ENCODE measurements at places on chromosomes 16 and 17.

DNA sequence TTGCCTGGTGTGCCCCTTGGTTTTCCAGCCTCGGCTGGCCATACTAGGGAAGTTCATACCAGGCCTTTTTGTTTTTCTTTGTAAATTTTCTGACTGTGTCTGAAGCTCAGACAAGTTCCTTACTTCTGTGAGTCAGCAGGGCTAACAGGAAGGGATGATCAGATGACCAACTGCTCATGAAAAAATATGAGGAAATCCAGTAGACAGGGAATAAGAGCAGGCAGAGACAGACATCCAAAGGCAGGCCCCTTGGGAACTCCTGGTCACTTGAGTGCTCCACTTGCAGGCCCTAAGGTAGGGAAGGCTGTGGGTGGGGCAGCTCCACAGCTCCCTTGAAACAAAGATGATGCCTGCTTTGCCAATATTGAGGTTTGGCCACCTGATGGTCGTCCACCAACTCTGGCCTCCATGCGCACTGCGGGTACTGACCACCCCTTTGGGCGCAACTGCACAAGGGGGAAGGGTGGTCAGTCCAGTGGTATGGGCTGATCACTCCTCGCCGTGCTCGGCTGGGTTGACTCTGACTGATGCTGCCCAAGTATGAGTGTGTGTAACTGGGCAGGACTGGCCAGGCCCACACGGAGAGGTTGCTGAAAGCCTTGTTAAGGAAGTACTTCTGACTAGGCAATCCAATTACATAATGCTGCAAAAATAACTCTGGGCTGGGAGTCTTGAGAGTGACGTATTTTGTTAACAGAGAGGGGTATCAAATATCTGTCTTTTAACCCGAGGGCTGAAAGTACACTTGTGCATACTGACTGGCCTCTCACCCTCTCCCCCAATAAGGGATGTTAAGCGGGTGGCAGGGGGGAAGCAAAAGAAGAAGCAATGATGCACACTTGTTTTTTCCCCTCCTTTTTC lies 20.8 kb upstream of the ZFHX3 start:
- DNase-seq = no peak

DNA sequence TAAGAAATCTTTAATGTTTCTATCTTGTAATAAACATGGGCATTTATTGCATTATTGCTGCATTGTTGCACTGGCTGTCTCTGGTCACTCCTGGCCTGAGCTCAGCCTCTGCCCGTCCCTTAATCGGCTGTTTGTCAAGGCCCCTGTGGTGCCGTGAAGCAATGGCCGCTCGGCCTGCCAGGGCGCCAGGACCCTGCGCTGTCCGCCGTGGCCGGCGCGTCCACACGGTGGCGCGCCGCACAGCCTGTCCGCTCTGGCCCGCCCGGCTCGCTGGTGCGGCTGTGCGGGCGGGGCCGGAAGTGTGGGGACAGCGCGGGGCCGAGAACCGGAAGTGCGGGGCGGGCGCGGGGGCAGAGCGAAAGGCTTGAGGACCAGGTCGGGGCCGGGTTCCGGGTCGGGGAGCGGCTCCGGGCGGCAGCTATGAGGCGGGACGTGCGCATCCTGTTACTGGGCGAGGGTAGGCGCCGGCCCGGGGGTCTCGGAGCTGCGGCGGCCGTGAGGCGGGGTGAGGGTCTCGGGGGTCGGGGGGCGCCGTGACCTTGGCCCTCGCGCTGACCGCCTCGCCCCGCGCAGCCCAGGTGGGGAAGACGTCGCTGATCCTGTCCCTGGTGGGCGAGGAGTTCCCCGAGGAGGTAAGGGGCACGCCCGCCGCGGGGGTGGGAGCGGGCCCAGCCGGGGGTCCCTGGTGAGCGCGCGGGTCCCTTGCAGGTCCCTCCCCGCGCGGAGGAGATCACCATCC lies at the start of gene RHOT2:
RHOT2 (plus strand) TSS at position 353 of the 739 bp plus-strand sequence; CDS start at position 421, 68 bp downstream.
- DNase-seq = peak; percentile 97

- DNase-seq = peak; percentile 62
Measured at GRCh38 chr16:87463722-87464690, 28.8 kb downstream of the ZCCHC14 start.

DNA sequence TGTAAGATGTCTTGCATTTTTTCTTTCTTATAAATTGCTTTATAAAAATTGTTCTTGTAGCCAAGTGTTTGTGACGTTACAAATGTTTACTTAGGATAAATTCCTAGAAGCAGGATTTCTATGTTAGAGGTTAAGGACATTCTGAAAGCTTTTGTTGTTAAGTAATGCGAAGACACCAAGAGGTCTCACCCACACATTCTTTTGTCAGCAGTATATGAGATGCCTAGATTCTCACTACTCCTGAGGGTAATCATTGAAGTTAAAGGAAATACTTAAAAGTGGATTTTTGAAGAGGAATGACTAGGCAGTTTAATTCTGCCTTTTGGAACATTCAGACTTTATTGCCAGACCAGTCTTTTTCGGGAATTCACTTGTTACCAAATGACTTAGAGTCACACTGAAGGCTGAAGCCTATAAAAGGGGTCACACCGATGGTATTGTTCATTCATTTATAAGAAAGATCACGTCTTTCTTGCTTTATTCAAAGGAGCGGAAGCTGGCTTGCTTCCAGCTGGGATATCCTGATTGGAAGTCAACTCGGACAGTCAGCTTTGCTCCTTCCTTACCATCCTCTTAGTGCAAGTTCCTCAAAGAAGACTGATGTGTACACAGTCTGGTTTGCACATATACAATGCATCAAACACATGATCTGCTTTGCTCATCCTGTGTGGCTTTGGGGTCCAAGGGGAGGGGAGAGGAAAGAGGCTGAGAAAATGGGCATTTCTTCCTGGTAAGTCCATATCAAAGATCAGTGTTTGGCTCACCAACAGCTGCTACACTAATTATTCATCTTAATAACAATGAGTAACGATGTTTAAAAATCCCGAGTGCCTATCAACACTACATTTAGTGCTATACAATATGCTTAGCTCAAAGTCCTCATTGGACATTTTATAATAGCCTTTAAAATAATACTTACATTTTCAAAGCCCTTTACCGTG lies 160.0 kb downstream of the MAP2K6 start:
- no peak for DNase-seq

- no peak for DNase-seq
Measured at GRCh38 chr17:72861811-72862210, 230.7 kb downstream of the SLC39A11 start.

DNA sequence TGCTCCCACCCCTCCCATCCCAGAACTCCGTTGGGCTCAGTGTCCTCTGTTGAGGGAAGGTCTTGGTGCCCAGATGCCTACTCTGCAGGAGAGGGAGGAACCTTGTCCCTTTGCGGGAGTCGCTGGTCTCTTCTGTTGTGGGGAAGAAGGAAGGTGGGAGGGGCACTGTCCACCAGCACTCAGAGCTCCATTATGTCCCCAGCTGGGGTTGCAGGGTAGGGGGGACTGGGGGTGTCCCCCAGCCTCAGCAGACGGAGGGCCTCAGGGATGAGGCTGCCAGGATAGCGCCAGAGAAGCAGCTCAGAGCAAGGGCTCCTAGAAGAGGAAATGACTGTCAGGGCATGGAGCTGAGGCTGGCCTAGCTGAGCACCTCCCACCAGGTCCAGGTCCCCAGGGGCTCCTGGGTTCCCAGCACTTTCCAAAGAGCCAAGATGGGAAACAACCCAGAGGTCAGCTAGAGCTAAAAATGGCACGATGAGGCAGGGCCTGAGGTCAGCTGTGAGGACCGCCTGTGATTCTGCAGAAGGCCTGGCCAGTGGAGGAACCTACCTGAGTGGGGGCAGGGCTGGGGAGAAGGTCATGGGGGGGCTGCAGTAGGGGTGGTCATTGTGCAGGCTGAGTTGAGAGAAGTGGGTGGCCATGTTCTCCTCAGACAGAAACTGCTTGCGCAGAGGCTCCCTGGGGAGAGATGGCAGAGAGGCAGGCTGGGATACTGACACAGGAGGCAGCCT lies 893 bp downstream of the HCFC1R1 start:
- DNase-seq = no peak

DNA sequence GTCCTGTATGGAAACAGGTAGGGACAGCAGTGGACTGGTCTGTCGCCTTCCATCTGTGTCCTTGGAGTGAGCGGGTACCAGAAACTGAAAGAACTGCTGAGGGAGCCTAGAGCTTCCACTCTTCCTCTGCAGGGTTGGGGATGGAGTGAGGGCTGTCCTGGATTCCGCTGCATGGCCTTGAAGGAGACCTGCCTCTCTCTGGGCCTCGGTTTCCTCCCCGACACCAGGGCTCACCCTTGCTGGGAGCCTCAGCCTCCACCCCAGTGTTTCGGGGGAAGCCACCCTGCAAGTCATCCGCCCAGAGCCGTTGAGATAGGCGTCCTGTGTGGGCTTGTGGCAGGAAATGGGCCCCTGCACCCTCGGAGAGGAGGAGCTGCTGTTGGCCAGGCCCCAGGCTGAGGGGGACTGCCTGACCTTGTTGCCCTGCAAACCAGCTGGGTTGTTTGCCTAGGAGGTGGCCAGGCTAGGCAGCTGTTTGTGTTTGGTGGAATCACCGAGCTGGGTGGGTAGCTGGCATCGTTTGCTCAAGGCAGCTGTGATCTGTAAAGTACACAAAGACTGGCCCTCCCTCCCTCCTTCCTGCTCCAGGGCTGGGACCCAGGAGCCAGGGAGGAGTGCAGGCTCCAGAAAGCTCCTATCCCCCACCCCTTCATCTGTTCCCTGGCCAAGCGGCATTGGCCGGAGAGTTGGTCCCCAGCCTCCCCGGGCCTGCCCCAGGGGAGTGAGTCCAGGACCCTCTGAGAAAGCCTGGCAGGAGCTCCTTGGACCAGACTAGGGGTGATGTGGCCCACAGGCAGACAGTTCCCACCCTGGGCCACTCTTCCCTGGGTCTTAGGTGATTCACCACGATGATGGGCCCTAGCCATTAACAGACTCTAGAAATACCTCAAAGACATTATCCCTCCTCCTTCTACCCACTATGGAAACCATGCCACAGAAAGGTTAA lies 1.3 kb downstream of the RAB37 start:
- peak; percentile 85 for DNase-seq

GRCh38 chr16:23132775-23133463 lies 16.3 kb downstream of the USP31 start:
- no peak for DNase-seq

DNA sequence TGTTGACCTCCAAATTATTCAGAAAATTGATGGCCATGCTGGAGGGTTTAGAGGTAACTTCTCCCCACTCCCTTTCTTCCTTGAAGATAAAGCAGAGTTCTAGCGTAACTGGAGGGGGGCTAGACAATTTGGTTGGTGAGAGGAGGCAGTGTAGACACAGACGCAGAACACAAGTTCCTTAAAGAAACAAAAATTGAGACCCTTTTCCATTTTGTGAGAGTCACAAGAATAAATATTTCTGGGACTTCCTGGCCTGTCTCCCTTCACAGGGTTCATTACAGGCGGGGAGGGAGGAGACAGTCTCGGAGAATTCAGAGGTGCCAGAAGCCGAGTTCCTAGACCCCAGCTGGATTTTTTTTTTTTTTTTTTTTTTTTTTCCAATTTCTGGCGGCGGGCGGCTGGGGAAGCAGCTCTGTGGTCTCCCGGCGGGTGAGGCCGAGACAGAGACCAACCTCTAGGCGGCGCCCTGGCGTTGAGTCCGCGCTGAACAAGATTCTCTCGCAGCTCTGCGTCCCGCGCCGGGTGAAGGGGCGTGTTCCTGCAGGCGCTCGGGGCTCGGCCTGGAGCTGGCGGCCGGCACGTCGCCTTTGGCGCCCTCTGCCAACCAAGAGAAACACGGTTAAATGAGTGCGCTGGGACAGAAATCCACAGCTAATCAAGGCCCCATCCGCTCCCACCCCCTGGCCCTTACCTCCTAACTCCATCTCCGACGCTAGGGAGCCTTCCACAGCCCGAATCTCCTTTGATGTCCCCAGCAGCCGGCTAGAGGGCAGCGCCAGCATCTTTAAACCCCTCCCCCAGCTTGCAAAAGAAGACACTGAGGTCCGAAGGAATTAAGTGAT lies 10.2 kb upstream of the HOXB9 start:
- DNase-seq = peak; percentile 67

DNA sequence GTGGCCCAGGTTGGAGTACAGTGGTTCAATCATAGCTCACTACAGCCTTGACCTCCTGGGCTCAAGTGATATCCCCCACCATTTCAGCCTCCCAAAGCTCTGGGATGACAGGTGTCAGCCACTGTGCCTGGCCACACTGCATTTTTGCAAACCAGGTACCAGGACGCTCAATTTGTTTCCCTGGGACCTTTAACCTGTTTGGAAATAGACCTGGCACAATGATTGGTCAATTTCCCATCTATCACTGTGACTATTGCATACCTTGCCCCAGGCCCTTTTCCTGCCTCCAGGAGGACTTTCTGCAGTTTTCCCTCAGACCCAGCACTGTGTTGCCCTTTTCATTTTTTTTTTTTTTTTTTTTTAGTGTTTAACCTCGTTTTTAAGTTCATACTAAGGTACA lies 11.1 kb upstream of the FUS start:
- DNase-seq = no peak

GRCh38 chr16:66551348-66551759 lies 1.0 kb upstream of the CKLF start:
- peak; percentile 63 for DNase-seq

GRCh38 chr17:2796164-2797125 lies at the start of gene RAP1GAP2:
TSS of gene RAP1GAP2 (plus strand) at chr17:2796438. CDS start at chr17:2796528, 90 bp downstream.
- DNase-seq = peak; percentile 63

DNA sequence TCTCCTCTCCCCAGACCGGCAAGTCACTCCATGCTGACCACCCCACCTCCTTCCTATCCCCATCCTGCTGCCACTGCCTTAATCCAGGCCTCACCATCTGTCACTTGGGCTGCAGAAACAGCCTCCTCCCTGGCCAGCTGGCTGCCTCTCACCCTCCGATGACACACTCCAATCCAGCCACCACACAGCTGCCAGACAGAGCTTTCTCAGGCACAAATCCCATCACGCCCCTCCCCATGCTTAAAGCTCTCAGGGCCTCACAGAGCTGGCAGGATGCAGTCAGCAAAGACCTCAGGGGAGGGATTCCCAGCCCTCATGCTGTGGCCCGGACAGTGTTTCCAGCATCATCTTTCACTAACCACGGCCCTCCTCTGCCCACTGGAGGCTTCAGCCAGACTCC lies 13.7 kb downstream of the CAMKK1 start:
- DNase-seq = no peak

DNA sequence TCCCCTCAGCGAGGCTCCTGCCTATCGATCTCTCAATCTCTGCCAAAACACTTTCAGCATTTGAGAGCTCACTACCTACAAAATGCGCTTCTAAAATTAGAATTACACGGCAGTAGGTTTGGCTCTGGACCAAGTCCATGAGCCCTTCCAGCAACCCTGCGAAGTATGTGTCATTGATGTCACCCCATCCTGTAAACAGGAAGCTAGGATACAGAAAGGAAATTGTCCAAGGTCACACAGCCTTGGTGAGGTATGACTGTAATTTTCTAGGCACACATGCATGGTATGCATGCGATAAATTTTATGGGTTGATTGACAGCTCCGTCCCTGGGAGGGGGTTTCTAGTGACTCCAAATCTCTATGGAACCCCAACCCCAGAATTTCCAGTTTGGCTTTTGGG lies 330.3 kb upstream of the CDH5 start:
- DNase-seq = no peak

GRCh38 chr16:10965440-10966061 lies 21.2 kb downstream of the CLEC16A start:
- peak; percentile 71 for DNase-seq

Measured in T-helper 2 cell treated with Interferon-gamma antibody and Interleukin-4, amounts not matched to agents 5 μg/mL and 100 μg/mL, for 36 hours (primary cell).